Transverse colon (tissue), 4 donors: ENCODE measurements at places on chromosomes 12 and 14. TPM values are rescaled to one million over a fixed set of nuclear protein-coding genes. Genes with fewer than 3 reads are reported as not detected.
A peak's percentile ranks its signal among the peaks of the same experiment; 100 is the strongest.

- H3K27me3 ChIP-seq = no peaks in the 10 kb centered on the region
- H3K36me3 ChIP-seq = no peaks in the 10 kb centered on the region
- no peaks in the 10 kb centered on the region for H3K4me1 ChIP-seq
- no peak overlapping the region for H3K27ac ChIP-seq
- peak; percentile 30 for DNase-seq
Observed at GRCh38 chr12:57983146-57983857, 41.9 kb downstream of the ATP23 start.

DNA sequence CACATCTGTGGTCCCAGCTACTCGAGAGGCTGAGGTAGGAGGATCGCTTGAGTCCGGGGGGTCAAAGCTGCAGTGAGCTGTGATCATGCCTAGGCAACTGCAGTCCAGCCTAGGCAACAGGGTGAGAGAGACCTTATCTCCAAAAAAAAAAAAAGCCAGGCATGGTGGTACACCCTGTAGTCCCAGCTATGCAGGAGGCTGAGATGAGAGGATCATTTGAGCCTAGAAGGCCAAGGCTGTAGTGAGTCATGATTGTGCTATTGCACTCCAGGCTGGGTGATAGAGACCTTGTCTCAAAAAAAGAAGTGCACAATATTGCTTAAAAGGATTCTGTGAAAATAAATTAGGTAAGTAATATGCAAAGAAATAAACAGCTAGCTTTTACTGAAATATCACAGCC is 17.0 kb downstream of the NAA25 start:
- no peaks in the 10 kb centered on the region for H3K36me3 ChIP-seq
- no peak overlapping the region for H3K27ac ChIP-seq
- H3K27me3 ChIP-seq = no peaks in the 10 kb centered on the region
- H3K4me3 ChIP-seq = no peak overlapping the region
- H3K4me1 ChIP-seq = peaks cover 6% of the 10 kb centered on the region

GRCh38 chr12:52253391-52254179 is 20.5 kb downstream of the KRT7 start:
- DNase-seq = no peak
- no peak overlapping the region for H3K27ac ChIP-seq
- no peak overlapping the region for H3K4me3 ChIP-seq
- peaks cover 6% of the 10 kb centered on the region for H3K4me1 ChIP-seq

DNA sequence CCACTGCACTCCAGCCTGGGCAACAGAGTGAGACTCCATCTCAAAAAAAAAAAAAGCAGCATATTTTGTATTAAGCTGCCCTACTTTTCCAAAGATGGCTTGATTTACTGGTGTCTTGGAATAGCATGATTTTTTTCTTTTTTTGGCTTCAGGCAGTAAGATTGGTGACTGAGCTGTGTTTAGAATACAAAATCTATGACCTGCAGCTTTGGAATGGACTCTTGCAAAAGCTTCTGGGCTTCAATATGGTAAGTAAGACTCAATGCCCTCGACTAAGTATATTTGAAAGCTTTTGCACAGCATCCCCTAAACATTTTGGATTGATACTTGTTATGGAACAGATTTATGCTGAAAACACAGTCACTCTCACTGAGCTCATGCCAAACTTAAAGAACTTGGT is 87.8 kb downstream of the KNTC1 start:
- DNase-seq = no peak
- peak overlapping the region; percentile 6 for H3K27ac ChIP-seq
- no peaks in the 10 kb centered on the region for H3K36me3 ChIP-seq
- H3K4me1 ChIP-seq = no peaks in the 10 kb centered on the region
- H3K27me3 ChIP-seq = no peaks in the 10 kb centered on the region
- H3K4me3 ChIP-seq = no peak overlapping the region

GRCh38 chr12:58575256-58575655 is 345.0 kb downstream of the LRIG3 start:
- no peaks in the 10 kb centered on the region for H3K4me1 ChIP-seq
- no peak for DNase-seq
- no peaks in the 10 kb centered on the region for H3K36me3 ChIP-seq
- no peaks in the 10 kb centered on the region for H3K27me3 ChIP-seq

DNA sequence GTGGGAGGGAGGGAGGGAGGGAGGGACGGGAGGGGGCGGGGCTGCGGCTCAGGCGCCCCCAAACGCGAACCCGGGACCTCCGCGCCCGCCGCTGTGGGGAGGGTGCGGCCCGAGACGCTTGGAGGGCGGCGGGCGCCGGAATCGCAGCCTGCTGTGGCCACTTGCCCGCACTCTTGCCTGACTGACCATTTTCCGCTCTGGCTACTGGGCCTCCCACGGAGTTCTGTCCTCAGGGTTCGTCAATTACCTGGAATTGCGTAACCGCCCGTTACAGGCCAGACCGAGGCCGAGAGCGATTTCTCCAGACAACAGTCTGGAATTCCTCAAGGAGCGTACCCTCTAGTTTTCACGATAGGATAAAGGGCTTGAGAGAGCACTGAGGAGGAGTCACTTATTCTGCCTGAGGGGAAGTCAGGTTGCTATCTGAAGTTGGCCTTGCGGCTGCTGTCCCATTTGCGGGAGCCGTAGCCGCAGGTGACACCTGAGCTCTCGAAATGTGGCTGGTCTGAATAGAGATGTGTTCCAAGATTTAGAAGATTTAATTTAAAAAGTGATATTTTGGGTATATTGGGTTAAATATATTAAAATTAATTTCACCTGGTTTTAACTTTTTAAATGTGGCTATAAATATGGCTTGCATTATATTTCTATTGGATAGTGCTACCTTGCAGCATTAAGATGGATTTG is 446 bp upstream of the ZNF641 start:
- peak overlapping the region; percentile 96 for H3K27ac ChIP-seq
- peaks cover 17% of the 10 kb centered on the region for H3K4me1 ChIP-seq
- H3K36me3 ChIP-seq = peaks cover 18% of the 10 kb centered on the region
- H3K27me3 ChIP-seq = no peaks in the 10 kb centered on the region
- peak overlapping the region; percentile 91 for H3K4me3 ChIP-seq
- DNase-seq = peak; percentile 77

Gene AKAP3
- total RNA-seq = not detected

Gene NFE2
- total RNA-seq = not detected

Gene PKP2
- 109 TPM for total RNA-seq

Gene FBXO21
- total RNA-seq = 56.9 TPM
